ENCODE measurements at places on chromosomes 5 and 9.

- no peak for DNase-seq
Measured at GRCh38 chr9:97373331-97373730, 38.6 kb upstream of the TDRD7 start.

GRCh38 chr9:12809720-12810119, 34.9 kb downstream of the LURAP1L start:
- no peak for DNase-seq

DNA sequence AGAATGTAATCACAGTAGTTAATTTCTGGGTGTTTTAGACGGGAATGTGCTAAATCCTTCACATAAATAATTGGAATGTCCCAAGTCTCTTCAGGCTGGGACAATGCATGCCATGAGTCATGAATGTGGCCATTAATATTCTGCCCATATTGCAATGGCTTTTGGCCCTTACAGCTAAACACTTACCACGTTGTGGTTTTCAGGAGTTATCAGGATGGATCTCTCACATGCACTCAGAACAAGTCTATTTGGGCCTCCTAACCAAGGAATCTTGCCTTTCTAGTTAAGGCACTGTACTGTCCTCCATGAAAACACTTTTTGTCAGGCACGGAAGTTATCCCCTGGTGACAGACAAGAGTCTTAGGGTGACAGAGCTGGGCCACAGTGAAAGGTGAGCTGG, 32.7 kb downstream of the PKD2L2 start:
- DNase-seq, result no peak

- no peak for DNase-seq
Measured at GRCh38 chr9:33102551-33103210, 26.2 kb upstream of the SMU1 start.

DNA sequence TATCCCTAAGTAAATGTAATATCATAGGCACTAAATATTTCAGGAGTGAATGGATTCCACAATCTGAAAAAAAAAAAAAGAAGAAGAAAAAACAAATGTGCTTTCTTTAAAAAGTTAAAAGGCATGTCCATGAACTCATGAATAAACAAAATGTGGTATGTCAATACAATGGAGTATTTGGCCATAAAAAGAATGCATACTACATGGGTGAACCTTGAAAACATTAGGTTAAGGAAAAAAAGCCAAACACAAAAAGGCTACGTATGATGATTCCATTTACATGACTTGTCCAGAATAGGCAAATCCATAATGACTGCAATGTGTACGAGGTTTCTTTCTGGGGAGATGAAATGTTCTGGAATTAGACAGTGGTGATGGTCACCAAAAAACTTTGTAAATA, 45.3 kb downstream of the FNIP1 start:
- DNase-seq, result no peak

- DNase-seq, result no peak
Measured at GRCh38 chr9:128607642-128608350, 48.9 kb downstream of the DYNC2I2 start.

DNA sequence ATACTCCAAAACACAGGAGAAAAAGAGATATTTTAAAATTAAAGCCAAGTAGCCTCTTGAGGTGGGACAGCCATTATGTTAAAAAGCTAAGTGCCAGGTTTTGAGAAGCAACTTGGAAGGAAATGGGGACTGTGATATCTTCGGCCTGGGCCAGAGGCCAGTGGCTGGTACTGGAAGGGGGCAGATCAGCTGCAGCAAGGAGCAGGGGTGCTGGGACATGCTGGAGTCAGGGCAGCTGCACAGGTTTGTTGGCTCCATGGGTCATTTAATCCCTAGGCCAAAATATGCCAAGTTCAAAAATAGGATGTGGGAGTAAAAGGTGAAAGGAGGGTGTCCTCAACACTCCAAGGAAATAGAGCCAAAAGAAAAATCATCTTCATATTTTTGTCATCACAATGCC, 30.0 kb downstream of the ADRB2 start:
- DNase-seq, result no peak

GRCh38 chr5:164359260-164360255, 854.1 kb downstream of the MAT2B start:
- no peak for DNase-seq

DNA sequence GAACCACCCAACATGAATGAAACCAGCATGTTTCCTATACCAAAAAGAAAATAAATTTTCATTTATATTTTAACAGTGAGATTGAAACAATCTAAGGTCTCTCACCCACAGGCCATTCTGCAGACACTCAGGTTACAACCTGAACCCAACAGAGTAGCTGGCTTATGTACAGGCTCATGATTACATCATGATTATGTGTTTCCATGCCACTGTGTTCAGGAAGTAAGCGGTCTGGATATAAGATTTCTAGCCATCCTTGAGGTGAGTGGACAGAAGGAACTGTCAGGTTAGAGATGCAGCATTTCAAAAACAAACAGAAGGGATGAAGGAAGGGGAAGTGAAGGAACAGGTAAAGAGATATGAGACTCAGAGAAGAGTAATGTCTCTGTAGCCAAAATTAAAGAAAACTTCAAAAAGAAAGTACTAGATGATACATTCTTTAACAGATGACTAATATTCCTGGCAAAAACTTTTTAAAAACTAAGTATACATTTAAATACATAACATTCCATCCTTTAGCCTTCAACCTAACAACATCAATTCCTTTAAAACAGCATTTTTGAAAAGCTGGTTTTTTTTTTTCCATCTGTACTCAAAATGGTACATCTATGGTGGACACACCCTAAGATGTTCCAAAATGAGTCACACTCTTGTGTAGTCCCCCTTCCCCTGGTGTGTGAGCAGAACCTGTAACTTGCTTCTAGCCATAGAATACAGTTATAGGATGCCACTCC, 119.8 kb downstream of the LPAR1 start:
- no peak for DNase-seq

- DNase-seq, result no peak
Measured at GRCh38 chr5:54080831-54081230, 229.5 kb downstream of the ARL15 start.

GRCh38 chr5:87650284-87650683, 237.6 kb upstream of the CCNH start:
- DNase-seq, result no peak

DNA sequence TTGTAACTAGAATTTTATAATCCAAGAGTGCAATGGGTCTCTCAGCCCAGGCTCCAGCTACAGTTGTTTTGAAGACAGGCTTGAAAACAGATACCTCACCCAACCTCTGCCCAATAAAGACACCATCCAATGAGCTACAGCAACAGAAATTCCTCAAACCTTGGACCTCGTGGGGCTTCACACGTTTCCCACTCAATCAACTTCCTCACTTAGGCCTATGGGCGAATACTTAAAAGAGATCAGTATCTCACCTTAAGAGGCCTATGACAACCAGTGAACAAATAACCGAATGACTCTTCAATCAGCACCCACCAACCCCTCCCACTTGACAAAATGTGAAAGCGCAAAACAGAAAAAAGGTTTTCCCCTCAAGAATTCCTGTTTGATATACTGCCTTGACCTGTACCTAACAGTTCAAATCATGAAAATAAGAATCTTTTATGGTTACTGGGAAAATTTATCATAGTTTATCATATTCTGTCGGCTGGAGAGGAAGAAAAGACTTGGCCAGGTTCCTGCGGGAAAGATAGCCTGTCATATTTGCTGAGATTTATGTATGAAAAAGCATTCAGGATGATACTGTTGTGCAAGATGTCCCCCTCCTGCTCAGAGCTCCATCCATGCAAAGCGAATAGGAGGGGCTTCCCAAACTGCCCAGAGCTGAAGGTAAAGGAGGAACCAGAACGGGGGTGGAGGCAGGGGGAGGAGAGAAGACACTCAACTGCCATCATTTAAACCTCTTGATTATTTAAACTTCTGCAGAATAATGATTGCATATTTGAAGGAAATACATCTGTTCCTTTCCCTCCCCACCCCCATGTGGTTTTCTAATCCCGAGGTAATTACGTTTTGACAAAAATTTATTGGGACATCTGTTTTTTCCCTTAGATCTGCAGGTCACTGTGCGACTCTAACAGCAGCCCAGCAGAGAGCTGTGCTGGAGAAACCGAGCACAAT, 256.3 kb downstream of the NFIB start:
- no peak for DNase-seq

- DNase-seq, result no peak
Measured at GRCh38 chr9:17005056-17005823, 129.6 kb upstream of the CNTLN start.

DNA sequence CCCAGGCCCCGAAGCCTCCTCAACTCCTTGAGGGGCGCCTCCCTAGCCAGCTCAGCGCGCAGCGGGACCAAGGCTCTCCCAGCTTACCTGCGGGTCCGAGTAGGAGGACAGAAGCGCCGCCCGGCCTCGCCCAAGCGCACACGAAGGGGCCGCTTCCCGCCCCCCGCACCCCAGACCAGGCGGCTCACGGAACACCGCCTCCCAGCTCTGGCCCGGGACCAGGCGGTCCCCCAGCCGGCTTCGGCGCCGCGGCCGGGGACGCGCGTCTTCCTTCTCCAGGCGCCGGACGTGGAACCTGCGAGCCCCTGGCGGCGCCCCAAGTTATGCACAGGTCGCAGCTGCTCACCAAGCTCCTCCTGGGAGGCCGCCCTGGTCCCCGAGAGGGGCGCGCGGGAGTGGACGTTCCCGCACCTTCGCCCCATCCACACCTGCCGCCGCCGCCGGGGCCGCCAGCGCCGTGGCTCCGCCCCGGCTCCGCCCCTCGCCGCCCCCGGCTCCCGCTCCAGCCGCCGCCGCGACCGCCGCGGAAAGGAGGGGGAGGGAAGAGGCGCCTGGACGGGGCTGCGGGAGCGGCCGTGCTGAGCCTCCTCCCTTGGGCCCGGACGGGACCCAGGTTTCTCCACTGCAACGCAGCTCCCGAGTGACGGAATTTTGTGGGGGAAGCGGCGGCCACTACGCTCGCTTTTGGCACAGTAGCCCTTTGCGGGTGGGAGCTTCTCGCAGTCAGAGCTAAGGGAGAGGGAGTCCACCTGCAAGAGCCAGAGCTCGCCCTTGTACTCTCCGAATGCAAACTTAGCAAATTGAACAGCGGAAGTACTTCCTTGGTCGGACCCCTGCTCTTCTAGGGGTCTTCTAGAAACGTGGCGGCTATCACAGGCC, 77.5 kb upstream of the IFNE start:
- no peak for DNase-seq

GRCh38 chr9:80866576-80867227, 822.6 kb downstream of the TLE1 start:
- DNase-seq, result no peak

DNA sequence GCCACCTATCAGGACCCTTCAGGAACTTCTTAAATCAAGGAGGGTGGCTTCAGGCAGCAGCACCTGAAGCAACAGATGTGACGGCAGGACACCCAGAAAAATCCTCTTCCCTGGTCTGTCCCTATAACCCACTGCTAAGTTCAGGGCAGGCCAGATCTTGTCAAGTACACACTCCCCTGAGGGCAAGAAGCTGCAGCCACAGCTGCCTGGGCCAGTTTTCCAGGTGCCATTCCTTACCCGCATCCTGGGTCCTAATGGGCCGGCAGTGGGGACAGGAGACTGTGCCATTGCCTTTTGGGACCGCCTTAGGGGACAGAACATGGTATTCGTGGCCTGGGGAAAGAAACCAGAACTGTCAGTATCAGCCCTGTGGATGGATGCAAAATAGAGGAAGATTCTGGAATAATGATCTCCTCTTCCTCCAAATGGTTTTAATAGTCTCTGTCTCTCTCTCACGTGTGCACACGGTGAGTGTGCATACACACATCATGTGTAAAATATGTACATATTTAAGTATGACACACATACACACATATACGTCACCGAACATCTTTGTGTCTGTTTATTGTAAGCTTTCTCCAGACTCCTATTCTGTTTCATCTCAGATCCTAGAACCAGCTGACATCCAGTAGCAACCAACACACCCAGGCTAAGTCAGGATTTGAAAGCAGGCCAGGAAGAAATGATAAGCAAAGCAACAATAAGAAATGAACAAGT, 14.0 kb downstream of the ORM2 start:
- DNase-seq, result no peak

DNA sequence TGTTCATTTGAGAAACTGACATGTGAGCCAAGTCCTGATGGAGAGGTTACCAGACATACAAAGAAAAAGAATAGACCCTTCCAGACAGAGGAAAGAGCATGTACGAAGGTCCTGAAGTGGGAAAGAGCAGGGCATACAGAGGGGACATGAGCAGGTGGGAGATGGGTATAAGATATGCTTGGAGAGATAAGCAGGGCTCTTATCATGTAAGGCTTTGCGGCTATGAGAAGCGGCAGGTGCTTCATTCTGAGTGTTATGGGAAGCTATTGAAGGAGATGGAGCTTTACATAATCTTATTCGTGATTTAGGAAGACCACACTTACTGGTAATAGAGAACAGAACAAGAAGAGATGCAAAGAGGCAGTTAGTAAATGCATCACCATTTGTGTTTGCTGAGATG, 417.1 kb downstream of the EBF1 start:
- DNase-seq, result no peak

DNA sequence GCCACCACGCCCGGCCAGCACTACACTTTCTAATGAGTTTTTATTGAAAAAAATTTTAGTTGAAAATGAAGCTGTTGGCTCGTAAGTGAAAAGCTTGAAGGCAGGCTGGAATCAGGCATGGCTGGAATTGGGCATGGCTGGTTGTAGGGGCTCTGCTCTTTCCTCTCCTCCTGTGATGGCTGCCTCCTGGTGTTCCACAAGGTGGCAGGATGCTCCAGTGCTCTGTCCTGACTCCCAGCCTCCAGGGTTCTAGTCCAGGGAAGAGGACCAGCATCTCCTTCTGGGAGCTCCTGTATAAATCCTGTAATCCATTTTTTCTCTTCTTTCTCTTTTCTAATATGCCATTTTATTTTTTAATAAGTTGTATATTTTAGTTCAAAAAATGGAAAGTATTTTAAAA, 57.2 kb upstream of the DHFR start:
- DNase-seq, result no peak

DNA sequence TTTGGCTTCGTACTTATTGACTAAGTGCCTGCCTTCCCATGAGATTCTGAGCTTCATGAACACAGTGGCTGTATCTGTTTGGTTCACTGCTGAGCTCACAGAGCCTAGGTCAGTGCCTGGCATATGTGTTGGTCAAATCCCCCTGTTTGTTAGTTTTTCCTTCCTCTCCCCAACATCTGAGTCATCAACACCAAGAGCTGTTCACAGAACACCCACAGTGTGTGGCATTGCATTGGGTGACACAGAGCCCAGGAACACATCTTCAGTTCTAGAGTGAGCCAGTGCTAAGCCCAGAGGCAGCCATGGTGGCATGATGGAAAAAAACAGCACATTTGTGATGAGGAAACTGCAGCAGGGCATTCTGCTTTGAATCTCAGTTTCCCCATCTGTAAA, 294.6 kb downstream of the SEC61B start:
- no peak for DNase-seq

- no peak for DNase-seq
Measured at GRCh38 chr5:65061974-65062353, 293.2 kb downstream of the CWC27 start.

- DNase-seq, result no peak
Measured at GRCh38 chr5:78706825-78707224, 58.3 kb upstream of the LHFPL2 start.

Measured in stimulated activated CD8-positive, alpha-beta memory T cell treated with anti-CD3 and anti-CD28 coated beads, Interleukin-15, amount 100 ng/mL, for 4 hours (primary cell).